OCI-LY7 (cell line): ENCODE measurements at places on chromosomes 6 and 20. TPM values are rescaled to one million over a fixed set of nuclear protein-coding genes. Genes with fewer than 3 reads are reported as not detected.

The NR2E1 gene
- total RNA-seq = not detected in 2 replicates

The KIAA1755 gene
- not detected in 2 replicates for total RNA-seq

The SKIC2 gene
- 69.8 and 77.5 TPM in 2 replicates for total RNA-seq

The SLC17A3 gene
- total RNA-seq = not detected in 2 replicates

The SIRPB2 gene
- not detected in 2 replicates for total RNA-seq

The RAB44 gene
- not detected in 2 replicates for total RNA-seq

The DYNLT2 gene
- total RNA-seq = 6.4 and 7.5 TPM in 2 replicates

The BHLHE23 gene
- not detected in 2 replicates for total RNA-seq

The DOP1A gene
- total RNA-seq = 24.4 and 25.2 TPM in 2 replicates

The UNC5CL gene
- 0.49 and 0.63 TPM in 2 replicates for total RNA-seq

The PEX6 gene
- 22.4 and 23.8 TPM in 2 replicates for total RNA-seq
